ENCODE measurements at places on chromosomes 5 and 9.
A peak's percentile ranks its signal among the peaks of the same experiment; 100 is the strongest.

DNA sequence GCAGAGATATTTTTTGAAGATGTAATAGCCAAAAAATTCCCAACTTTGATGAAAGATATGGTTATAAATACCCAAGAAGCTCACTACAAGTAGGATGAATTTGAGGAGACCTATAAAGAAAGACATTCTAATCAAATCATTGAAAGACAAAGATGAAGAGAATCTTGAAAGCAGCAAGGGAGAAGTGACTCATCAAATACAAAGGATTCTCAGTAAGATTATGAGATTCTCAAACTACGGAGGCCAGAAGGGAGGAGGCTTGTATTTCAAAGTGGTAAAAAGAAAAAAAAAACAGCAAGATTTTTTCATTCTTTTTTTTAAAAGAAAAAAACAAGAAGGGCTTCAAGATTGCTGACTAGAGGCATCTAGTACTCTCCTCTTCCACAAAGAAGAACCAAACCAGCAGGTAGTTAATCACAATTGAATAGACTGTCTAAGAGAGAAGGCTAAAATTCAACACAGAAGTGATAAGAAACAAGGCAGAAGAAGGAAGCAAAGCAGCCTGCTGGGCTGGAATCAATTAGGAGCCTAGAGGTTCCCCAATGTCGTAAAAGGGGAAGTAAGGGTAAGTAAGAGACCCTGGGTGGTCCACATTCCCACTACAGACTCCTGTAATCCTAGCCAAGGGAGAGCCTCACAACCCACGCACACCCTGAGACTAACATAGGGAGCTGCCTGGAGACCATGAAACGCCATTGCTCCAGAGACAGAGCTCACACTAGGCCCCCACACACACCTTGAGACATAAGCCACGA lies 59.1 kb upstream of the NIPAL4 start:
- DNase-seq: no peak

DNA sequence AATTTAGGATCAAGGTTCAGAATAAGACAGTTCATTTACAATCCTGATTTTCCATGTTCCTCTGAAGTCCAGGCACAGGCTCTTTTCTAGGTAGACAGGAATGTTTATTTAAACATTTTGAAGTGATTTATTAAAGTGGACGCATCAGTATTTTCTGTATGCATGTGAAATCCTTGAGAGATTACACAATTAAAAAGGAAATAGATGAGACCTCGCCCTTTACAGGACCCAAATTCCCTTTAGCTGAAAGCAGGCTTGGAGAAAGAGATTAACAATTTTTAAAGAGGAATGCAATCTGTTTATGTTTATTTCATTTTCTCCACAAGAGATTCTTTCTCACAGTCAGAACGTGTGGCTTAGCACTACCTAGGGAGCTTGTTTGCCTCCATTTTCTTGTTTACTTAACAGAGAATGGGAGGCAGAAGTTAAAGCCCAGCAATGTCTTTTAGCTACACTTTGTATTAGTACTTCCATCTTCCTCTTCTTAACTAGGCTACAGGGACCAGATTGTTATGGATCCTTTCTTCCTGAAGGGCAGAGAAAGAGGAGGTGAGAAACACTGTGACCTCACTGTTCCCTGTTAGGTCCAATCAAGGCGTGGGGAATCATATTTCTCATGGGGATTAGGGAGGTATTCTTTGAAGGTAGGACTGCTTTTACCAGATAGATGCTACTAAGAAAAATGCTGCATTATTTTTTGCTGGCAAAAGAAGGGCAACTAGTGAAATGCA lies 416.0 kb downstream of the SH3GL2 start:
- DNase-seq: no peak

GRCh38 chr5:16970826-16971225 lies 34.7 kb upstream of the MYO10 start:
- DNase-seq: no peak

- no peak for DNase-seq
These were observed 197.0 kb downstream of the TAF11L14 start for GRCh38 chr5:17831279-17831678.

- no peak for DNase-seq
These were observed 144.9 kb downstream of the GIN1 start for GRCh38 chr5:102975045-102975444.

DNA sequence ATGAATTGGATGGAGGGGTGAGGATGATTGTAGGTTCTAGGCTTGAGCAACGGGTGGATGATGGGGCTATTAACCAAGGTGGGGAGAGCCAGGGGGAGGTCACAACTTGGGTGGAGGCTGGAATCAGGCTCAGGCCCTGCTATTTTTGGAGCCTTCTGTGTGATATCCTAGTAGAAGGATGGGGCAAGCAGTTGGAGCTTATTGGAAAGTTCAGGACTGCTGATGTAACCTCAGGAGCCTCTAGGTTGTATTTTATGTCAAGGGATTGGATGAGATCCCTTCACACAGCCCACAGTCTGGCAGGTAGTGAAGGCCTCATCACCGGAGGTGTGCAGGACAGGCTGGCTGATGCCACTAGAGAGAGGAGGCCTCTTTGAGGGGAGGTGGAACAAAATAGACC lies 11.2 kb upstream of the RPS14 start:
- DNase-seq: no peak

DNA sequence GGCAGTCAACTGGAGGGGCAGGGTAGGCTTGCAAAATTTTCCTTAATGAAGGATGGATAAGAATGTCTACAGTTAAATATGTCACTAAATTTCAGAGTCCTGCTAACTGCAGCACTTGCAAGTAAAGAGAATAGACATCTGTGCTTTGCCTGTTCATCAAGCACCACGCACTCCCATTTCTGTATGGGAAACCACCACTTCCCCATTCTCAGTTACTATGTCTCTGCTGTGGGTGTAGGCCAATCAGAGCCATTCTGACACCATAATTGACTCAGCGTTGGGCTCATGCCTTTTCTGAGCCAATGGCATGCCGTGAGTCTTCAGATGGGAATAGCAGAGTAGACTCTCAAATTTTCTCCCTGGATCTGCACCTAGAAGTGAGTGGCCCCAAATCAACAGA lies 247.5 kb downstream of the GABRB2 start:
- no peak for DNase-seq

GRCh38 chr5:121285801-121286521 lies 565.7 kb upstream of the FTMT start:
- no peak for DNase-seq

DNA sequence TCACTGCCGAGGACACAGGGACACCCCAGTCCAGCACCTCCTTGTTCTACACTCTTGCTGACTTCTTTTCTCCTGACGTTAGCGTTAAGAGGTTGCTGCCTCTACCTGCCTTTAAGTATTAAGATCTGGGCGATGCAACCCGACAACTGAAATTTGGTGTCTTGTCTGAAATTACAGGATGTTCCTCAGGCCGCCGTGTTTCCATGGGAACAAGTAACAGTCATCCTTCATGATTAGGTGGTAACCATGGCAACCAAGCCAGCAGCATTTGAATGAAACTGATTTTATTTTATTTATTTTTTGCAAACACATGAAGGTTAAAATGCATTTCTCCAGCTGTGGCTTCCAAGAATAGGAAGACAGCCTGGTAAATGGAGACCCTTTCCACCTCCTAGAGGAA lies 20.8 kb downstream of the DAB2IP start:
- no peak for DNase-seq

DNA sequence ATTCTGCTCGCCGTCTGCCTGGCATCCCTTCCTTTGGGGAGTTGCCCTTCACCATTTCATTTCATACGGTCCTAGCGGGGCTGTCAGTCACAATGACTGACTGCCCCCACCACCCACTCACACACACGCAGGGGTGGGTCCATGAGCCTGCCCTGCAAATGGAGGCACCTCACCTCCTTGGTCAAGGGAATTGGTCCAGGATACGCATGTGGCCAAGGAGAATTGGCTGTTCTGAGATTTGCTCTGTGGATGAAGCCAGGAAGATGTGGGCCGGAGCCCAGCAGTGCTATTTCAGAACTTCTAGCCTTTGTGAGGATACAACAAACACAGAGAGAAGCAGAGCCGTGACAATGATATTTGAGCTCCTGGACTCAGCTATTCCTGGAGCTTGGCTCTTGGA lies 17.0 kb downstream of the C1QTNF2 start:
- no peak for DNase-seq

DNA sequence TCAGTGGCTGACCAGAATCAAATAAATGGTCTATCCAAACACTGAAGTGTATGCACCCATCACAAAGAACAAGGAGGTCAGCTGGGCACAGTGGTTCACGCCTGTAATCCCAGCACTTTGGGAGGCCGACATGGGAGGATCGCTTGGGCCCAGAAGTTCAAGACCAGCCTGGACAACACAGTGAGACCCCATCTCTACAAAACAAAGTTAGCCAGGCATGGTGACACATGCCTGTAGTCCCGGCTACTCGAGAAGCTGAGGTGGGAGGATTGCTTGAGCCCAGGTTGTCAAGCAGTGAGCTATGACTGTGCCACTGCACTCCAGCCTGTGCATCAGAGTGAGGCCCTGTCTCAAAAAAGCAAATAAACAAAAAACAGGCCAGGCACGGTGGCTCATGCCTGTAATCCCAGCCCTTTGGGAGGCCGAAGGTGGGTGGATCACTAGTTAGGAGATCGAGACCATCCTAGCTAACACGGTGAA lies 40.5 kb downstream of the SEMA4D start:
- DNase-seq: peak; percentile 59
